Hematopoietic multipotent progenitor cell treated with erythropoietin and hydrocortisone succinate and interleukin-3 and kit ligand, for 15 days (in vitro differentiated cells): ENCODE measurements at places on chromosomes 1 and 21.

DNA sequence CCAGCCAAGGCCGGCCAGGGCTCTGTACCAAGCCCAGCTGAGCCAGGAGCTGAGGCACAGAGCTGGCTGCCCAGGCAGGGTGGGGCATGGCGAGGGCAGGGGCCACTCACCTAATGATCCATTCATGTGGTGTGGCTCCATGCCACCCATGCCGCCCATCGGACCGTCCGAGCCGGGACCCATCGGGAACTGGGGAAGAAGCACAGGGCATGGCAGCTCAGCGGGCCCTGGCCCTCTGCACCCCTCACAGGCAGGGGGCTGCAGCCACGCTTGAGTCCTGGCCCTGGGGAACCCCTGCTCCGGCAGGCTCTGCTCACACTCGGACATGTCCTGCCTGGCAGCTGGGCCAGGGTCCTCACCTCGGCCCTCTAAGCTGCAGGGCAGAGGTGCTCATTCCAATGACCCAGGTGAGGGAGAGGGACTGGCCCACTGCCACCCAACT, 28.7 kb downstream of the MRPL37 start:
- no peak for DNase-seq

GRCh38 chr1:48472638-48473037, 634 bp upstream of the SPATA6 start:
- DNase-seq, result no peak

DNA sequence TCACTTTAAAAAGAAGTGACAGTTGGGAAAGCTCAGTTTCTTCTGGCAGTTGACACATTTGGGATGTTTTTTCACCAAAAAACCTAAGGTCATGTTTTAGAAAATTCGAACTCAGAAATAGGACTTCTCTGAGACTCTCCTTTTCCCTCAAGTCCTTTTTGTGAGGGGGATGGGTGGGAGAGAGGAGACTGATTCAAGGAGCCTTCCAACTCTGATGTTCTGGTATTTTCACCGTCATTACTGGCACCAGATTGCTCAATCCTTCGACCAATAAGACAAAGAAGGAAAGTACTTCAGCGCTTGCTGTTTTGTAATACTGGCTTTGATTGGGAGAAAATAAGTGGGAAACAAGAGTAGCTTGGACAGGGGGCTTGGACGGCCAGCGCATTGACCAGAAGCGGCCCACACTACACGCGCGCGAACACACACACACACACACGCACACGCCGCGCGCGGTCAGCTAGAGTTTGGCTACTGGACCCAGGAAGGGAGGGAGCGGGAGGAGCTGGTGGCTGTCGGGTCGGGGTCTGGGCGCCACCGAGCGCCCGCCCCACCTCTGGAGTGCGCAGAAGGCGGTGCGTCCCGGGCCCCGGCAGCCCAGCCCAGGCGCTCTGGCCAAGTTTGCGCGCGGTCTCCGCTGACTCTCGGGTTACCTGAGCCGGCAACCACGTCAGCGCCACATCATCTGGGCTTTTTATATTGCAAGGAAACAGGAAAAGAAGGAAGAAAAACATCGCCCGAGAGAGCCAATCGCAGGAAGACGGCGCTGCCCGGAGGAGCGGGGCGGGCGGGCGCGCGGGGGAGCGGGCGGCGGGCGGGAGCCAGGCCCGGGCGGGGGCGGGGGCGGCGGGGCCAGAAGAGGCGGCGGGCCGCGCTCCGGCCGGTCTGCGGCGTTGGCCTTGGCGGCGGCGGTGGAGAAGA, at the start of gene KCNK1:
TSS of gene KCNK1 (plus strand) at position 855 of the 921 bp plus-strand sequence. CDS start at position 921, 66 bp downstream.
- no peak for DNase-seq

DNA sequence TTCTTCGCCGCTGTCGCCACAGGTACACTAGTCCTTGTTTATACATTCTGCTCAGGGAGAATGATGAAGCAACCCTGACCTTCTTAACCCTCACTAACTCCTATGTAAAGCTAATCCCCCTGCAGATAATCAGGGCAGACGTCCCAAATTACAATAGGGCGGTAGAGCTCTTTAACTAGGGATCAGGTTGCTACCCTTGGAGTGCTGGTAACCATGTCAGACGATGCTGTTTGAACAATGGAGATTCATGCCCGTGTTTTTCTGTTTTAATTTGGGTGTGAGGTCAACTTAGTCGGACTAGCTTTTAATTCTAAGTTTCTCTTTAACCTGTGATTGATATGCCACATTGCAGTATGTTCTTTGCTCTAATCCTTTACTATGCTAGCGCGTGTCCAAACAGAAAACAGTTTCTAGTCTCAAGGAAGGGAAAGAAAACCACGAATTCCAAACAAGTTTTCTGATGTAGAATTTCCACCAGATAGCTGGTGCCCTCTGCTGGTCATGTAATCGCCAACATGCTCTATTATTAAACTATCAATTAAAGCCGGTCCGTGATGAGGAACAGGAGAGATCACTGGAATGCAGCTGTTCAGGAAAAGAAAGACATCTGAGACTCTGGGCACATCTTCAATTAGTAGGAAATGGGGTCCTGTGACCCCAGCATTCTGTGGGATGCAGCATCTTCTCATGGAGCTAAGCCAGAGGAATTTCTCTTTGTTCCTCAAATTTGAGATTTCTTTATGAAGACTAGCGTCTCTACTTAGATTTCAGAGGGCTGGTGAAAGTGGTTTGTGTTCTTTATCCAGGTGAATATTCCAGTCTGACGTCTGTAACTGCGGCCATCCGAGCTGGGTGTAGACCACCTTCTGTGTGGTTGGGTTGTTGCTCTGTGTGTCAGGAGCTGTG, 18.3 kb upstream of the VAMP3 start:
- DNase-seq, result peak; percentile 47
